ENCODE measurements at places on chromosomes 11 and 22. TPM values are rescaled to one million over a fixed set of nuclear protein-coding genes. Genes with fewer than 3 reads are reported as not detected.

DNA sequence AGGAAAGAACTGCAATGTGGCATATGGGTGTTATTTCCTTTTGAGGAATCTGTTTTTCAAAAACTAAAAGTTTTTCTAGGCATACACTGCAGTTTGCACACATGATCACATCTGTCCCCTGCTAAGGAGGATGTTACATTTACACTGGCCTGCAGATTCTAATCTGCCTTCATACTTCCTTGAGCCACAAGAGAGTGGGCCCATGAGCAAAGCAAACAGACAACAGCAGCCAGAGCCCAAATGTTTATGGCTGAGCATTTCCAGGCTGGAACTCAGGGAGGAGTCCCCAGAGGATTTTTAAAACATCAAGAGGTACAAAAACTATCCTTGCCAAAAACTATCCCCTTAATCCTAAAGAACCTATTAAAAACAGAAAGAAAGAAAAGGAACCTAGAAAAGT, 117.2 kb upstream of the MTNR1B start:
- DNase-seq = no peak

- no peak for DNase-seq
Measured at GRCh38 chr11:126134461-126135155, 71.9 kb upstream of the CDON start.

- no peak for DNase-seq
Measured at GRCh38 chr11:65100674-65101350, 4.8 kb downstream of the VPS51 start.

GRCh38 chr11:60891103-60891741, 15.2 kb downstream of the PRPF19 start:
- no peak for DNase-seq

- DNase-seq = no peak
Measured at GRCh38 chr11:40877981-40878380, 581.5 kb downstream of the LRRC4C start.

The PTPRJ gene
- polyA plus RNA-seq = 0.71 TPM

The SLC22A8 gene
- not detected for polyA plus RNA-seq

The RPUSD4 gene
- 65.9 TPM for polyA plus RNA-seq
